ENCODE measurements at places on chromosomes 4 and X. TPM values are rescaled to one million over a fixed set of nuclear protein-coding genes. Genes with fewer than 3 reads are reported as not detected.

ATOH1 gene
- not detected for total RNA-seq

EMCN gene
- total RNA-seq = 35.9 TPM

NOX1 gene
- not detected for total RNA-seq

YY2 gene
- total RNA-seq = 1.5 TPM

CLDN2 gene
- 0.61 TPM for total RNA-seq

ASB5 gene
- not detected for total RNA-seq

SPANXA2 gene
- total RNA-seq = not detected

AR gene
- 5.3 TPM for total RNA-seq

XK gene
- 1.6 TPM for total RNA-seq

DNA sequence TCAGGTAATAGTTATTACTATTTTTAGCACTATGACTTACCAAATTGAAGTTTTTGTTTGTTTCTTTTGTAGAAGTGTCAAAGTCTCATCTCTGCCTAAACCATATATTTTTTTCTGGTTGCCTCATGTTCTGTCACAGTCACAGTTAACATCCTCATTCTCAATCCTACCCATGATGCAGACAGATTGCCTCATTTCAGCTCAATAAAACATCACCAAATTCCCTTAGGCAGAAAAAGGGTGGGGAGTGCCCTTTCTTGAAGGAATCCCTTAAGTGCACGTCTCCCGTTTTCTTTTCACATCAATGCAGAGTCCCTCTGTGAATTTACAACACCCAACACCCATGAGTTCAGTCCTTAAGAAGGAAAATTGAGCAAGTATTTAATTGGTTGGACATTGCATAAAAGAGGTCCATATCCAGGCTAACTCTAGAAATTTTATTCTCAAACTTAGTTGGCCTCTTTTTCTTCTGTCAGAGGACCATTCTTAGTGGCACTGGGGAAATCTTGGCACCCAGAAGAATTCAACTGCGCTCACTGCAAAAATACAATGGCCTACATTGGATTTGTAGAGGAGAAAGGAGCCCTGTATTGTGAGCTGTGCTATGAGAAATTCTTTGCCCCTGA, 103.7 kb upstream of the BMPR1B start:
- peaks cover 36% of the 10 kb centered on the region for H3K36me3 ChIP-seq
- H3K27me3 ChIP-seq = no peaks in the 10 kb centered on the region
- no peaks in the 10 kb centered on the region for H3K4me1 ChIP-seq
- no peak overlapping the region for H3K27ac ChIP-seq
- no peak for DNase-seq

GRCh38 chr4:37388681-37389365, 144.3 kb downstream of the NWD2 start:
- no peak for DNase-seq
- H3K27ac ChIP-seq = no peak overlapping the region
- H3K4me1 ChIP-seq = no peaks in the 10 kb centered on the region
- H3K27me3 ChIP-seq = no peaks in the 10 kb centered on the region
- no peaks in the 10 kb centered on the region for H3K36me3 ChIP-seq

GRCh38 chr4:184122631-184123408, 94.9 kb downstream of the ENPP6 start:
- no peaks in the 10 kb centered on the region for H3K4me1 ChIP-seq
- H3K36me3 ChIP-seq = no peaks in the 10 kb centered on the region
- no peak for DNase-seq
- no peak overlapping the region for H3K4me3 ChIP-seq
- no peaks in the 10 kb centered on the region for H3K27me3 ChIP-seq
- no peak overlapping the region for H3K27ac ChIP-seq

DNA sequence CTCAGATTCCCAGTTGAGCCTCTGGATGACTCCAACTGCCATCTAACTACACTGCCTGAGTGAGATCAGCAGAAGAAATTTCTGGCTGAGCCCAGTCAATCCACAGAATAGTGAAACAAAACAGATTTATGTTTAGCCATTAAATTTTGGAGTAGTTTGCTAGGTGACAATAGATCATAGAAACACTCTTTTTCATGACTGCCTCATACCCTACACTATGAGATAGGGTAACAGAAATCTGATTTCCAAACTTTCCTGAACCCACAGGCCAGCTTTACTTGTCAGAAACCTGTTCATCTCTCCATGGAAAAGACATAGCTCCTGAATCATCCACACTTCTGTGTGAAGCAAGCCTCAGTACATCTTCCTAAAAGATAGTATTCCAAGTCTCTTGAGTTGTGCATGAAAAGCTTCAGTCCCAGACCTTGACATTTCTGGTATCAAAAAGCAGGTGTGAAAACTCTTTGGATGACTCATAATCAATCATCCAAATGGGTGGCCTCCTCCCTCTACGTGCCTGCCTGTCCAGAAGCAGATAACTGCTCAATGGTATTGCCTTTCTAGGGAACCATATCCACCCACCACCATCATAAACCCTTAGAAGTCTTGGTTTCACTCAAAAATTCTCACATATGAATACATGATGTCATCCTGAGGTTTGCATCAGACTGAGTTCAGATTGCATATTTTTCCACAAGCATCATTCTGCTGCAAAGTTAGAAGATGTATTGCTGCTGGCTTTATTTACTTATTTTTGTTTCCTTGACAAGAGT, 47.5 kb upstream of the RAP2C start:
- H3K4me1 ChIP-seq = no peaks in the 10 kb centered on the region
- H3K27ac ChIP-seq = no peak overlapping the region
- H3K36me3 ChIP-seq = no peaks in the 10 kb centered on the region
- H3K4me3 ChIP-seq = no peak overlapping the region

DNA sequence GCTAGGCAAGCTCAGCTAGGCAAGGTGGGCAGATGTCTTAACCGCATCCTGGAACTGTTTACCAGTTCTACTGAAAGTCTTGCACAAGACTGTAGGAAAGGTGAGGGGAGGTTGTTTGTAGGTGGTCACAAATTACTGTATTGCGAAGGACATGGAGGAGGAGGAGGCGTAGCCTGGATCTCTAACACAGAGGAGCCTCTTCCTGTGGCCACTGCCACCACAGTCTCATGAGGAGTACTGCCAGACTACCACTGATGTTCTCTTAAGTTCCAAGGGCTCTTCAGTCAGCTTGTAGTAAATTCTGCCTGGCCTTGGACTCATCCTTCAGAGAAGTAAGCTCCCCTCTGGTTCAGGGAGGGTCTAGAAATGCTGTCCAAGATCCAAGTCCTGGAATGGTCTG, 258.6 kb downstream of the FAT4 start:
- DNase-seq = no peak

- DNase-seq = no peak
- H3K27me3 ChIP-seq = no peaks in the 10 kb centered on the region
- H3K36me3 ChIP-seq = no peaks in the 10 kb centered on the region
- no peak overlapping the region for H3K27ac ChIP-seq
- no peaks in the 10 kb centered on the region for H3K4me1 ChIP-seq
Observed at GRCh38 chr4:99845708-99846469, 29.3 kb downstream of the DAPP1 start.

DNA sequence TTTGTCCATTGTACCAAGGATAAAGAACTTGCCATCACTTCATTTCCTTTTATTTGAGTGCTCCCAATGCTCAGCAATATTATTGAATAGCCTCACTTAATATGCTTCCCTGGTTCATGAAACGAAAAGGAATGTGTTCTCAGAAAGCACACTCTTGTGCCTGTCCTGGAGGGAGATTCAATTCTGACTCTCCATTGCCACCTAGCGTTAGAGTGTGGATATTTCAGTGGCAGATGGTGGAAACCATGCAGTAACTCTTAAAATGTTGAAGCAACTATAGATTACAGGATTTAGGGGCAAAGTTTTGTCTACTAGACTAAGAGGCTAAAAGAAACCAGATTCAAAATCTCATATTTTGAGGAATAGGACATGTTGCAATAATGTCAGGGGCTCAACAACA, 36.0 kb downstream of the GAB3 start:
- H3K27me3 ChIP-seq = no peaks in the 10 kb centered on the region
- H3K36me3 ChIP-seq = peaks cover 5% of the 10 kb centered on the region
- H3K27ac ChIP-seq = no peak overlapping the region

DNA sequence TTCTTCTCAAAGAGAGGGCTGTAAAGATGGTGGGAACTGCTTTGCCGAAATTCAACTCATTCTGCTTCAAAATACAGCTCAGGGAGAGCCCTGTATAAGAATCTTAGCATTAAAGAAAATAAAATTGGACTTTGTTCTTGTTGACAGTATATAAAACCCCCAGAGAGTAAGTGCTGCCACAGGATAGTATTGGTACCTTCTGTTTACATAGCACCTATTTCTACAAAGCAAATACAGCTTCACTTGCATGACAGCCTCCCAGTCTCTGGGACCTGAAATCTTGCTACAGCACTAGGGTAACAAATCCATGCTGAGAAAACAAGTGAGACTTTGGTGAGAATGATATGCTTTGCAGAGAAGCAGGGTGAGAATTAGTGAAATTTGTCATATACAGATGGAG, 428.6 kb downstream of the ADGRL3 start:
- no peaks in the 10 kb centered on the region for H3K36me3 ChIP-seq
- no peaks in the 10 kb centered on the region for H3K27me3 ChIP-seq
- no peaks in the 10 kb centered on the region for H3K4me1 ChIP-seq
- no peak for DNase-seq
- no peak overlapping the region for H3K4me3 ChIP-seq

- H3K27ac ChIP-seq = no peak within 1 kb of the TSS
- H3K36me3 ChIP-seq = no peaks in the 10 kb centered on the region
- DNase-seq = no peak
Observed at GRCh38 chr4:76074468-76074867, at the start of gene ART3. Gene ART3, plus strand, starts transcription at chr4:76074709. Its CDS starts 1,181 bp downstream, at chr4:76075890.

DNA sequence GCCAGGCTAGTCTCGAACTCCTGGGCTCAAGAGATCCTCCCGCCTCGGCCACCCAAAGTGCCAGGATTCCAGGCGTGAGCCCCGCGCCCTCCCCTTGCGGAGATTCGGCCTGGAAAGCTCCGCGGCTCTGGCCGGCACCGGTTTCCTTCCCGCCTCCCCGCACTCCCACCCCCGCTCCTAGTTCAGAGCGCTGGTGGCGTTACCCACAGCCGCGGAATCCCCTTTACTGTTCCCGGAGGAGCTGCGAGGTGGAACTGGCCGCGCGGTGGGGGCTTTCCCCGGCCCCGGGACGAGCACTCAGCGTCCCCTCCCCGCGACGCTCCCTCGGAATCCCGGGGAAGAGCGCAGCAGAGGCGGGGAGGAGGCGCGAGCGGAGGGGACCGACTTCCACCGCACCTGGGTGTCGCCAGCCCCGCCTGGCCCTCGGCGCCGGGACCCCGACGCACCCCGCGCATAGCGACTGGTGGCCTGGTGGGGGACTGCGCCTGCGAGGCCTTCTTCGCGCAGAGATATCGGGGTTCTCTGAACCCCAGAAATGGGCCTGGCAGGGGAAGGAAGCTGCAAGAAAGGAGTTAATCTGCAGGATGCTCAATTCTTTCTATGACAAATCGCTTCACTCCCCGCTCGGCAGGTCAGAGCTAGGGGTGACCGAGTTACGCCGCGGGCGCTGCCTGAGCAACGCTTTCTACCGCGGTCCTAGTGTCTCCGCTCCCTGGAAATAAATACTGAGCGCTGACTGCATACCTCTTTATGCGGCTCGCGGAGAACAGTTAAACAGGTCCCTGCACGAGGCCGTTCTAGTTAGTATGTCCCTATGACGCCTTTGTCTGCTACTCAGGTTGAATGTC, 14.6 kb upstream of the SLC25A4 start:
- H3K4me3 ChIP-seq = peak overlapping the region; percentile 61
- peak; percentile 72 for DNase-seq
- H3K27ac ChIP-seq = peak overlapping the region; percentile 39
- H3K27me3 ChIP-seq = peaks cover 21% of the 10 kb centered on the region

GRCh38 chr4:20787940-20788665, 87.8 kb downstream of the PACRGL start:
- H3K36me3 ChIP-seq = no peaks in the 10 kb centered on the region
- H3K4me3 ChIP-seq = no peak overlapping the region
- no peak for DNase-seq
- no peaks in the 10 kb centered on the region for H3K4me1 ChIP-seq
- H3K27me3 ChIP-seq = no peaks in the 10 kb centered on the region

DNA sequence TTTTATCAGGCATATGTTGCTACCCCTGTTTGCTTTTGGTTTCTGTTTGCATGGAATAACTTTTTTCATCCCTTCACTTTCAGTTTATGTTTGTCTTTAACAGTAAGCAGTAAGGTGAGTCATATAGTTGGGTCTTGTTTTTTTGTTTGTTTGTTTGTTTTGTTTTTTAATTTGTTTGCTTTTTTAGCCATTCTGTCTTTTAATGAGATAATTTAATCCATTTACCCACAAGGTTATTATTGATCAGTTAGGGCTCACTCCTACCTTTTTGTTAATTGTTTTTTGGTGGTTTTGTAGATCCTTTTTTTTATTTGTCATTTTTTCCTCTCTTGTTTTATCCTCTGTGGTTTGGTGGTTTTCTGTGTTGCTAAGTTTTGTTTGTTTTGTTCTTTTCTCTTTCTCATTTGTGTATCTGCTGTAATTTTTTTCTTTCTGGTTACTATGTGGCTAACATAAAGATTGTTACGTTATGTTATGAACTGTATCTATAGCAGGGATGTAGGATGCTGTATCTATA, 379.5 kb upstream of the MAD2L1 start:
- H3K27me3 ChIP-seq = no peaks in the 10 kb centered on the region
- no peaks in the 10 kb centered on the region for H3K4me1 ChIP-seq
- H3K4me3 ChIP-seq = no peak overlapping the region
- H3K36me3 ChIP-seq = no peaks in the 10 kb centered on the region
- DNase-seq = no peak

- H3K4me1 ChIP-seq = no peaks in the 10 kb centered on the region
- peak overlapping the region; percentile 32 for H3K4me3 ChIP-seq
- no peak for DNase-seq
- H3K27ac ChIP-seq = peak overlapping the region; percentile 4
Observed at GRCh38 chr4:85514117-85514516, 39.2 kb downstream of the ARHGAP24 start.

DNA sequence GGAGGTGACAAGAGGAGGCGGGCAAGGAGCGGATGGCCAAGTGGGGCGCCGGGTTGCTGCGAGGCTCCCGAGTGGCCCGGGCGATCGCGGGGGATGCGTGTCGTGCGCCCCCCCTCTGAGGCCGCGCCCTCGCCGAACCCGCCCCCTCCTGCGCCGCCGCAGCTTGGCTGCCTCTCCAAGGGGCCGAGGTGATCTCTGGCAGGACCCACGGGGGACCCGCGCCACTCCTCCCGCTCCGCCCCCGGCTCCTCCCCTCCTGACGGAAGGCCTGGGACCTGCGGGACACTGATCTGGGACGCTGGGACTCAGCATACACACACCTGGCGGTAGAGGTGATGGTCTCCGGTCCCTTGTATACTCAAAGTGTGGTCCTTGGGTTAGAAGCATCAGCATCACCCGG, 21.9 kb upstream of the FAM47C start:
- no peaks in the 10 kb centered on the region for H3K4me1 ChIP-seq
- no peaks in the 10 kb centered on the region for H3K36me3 ChIP-seq
- H3K27me3 ChIP-seq = no peaks in the 10 kb centered on the region
- H3K27ac ChIP-seq = no peak overlapping the region

DNA sequence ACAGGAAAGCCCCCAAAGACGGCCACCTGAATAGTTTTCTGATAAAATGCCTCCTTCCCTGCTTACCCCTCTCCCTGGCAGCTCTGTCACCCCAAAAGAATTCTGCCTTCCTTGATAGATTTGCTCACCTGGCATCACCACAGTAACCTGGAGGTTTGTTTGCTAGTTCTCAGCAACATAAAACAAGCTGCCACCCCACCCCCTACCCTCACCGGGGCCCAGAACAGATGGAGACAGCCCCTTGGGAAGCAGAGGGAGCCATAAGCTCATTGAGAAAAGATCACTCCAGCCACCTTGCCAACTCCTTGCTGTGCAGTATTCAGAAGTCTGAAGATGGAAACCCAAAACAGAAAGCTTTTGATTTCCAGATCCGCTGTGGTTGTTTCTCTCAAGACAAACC, 108.6 kb downstream of the DHX15 start:
- no peaks in the 10 kb centered on the region for H3K36me3 ChIP-seq
- no peak overlapping the region for H3K27ac ChIP-seq
- H3K4me3 ChIP-seq = no peak overlapping the region
- H3K4me1 ChIP-seq = peaks cover 12% of the 10 kb centered on the region
- H3K27me3 ChIP-seq = peaks cover 23% of the 10 kb centered on the region

GRCh38 chr4:143347484-143348111, 10.9 kb downstream of the GAB1 start:
- no peaks in the 10 kb centered on the region for H3K36me3 ChIP-seq
- no peak for DNase-seq
- no peak overlapping the region for H3K4me3 ChIP-seq

Measured in upper lobe of right lung (tissue), 1 donor.